Fibroblast of the conjunctiva (primary cell): ENCODE measurements at places on chromosomes 16 and 17.

GRCh38 chr16:75048054-75048453, 49.2 kb downstream of the ZNRF1 start:
- no peak for DNase-seq

DNA sequence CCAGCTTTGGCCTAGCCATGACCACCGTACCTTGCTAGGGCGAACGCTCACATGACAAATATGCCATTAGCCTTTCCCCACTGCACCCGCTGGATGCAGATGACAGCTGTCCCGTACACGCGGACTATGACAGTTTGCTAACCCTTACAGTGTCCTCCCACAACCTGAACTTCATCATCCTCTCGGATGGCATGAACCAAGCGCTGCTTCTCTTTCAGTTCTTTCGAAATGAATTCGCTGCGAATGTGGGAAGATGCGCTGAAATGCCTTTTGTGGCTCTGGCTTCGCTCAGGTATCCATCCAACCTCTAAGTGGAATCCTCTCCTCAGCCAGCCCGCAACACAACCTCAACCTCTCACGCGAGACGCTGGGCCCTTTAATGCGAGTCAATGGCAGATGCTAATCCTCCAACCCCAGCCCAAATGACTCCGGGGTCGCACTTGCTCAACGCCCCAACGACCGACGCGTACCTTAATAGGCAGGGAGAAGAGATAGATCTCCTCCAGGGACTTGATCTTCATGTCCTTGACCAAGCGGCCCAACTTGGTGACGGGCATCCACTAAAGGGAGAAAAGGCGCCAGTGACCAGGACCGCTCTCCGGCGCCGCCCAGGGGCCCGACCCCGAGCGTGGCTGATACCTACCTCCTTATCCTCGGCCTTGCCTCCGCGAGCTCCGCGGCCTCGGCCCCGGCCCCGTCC, 670 bp downstream of the RPS2 start:
- no peak for DNase-seq

- DNase-seq, result peak; percentile 77
Measured at GRCh38 chr17:77385750-77386501, 245.2 kb downstream of the SEC14L1 start.

DNA sequence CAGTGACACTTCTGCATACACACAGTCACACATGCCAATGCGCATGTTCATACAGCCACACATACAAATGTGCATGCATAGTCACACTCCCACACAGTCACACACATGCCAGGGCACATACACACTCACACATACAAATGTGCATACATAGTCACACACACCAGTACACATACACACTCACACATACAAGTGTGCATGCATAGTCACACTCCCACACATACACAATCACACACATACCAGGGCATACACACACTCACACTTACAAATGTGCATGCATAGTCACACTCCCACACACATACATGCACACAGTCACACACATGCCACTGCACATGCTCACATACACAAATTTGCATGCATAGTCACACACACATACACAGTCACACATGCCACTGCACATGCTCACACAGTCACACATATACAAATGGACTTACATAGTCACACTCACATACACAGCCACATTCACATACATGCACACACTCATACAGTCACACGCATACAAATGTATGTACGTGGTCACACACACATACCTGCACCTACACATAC, 84.2 kb downstream of the SOCS1 start:
- DNase-seq, result no peak

DNA sequence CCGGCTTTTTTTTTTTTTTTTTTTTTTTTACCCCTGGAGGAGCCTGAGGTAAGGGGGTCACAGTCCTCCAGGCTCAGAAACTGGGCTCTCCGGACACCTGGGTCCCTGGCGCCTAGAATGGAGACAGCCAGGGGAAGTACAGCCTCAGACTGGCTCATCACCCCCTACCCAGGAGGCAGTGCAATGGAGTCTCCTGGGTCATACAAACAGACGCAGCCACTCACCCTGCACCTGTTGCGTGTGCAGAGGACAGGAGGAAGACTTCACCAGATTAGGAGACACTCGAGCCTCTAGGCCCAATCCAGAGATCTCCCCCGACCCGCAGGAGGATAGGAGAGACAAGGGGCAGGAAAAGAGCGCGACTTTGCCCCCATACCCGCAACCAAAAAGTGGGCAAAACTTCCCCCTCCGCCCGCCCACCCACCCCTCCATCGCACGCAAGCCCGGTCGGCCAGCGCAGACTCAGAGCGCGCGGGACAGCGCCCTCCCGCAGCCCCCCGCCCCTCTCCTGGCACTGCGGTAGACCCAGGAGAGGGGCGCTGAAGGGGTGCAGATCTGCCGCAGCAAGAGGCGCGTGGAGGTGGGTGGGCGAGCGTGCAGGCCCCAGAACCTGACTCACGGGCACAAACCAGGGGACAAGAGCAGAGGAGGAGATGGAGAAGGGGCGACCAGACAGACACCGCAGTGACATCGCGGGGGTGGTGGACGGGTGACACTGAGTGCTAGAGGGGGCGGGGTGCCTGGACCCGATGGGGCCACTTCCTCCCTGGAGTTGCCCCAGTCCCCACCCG, 900 bp downstream of the HAP1 start:
- DNase-seq, result no peak

DNA sequence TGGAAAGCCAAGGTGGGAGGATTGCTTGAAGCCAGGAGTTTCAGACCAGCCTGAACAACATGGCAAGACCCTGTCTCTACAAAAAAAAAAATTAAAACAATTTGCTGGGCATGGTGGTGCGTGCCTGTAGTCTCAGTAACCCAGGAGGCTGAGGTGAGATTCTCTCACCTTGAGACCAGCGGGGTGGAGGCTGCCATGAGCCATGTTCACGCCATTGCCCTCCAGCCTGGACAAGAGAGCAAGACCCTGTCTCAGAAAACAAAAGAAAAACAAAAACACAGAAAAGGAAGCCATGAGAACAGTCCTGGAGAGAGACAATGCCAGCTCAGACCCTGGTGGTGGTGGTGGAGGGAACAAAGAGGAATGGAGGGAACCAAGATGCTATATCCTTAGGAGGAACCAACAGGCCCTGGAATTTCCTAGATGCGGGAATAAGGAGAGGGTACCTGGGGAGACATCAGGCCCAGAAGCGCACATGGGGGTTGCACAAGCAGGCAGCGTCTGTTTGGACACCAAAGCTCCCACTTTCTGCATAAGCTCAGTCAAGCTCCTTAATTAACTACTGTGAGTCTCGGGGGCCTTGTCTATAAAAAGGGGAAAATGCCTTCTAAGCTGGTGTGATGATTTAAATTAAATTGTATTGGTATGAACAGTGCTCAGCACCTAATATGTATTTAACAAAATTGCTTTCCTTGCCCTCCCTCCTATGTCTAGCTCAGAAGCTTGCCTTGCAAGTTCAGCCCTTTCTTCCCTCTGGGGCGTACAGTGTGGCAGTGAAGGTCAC, 143.8 kb downstream of the CCT6B start:
- DNase-seq, result no peak

- peak; percentile 36 for DNase-seq
Measured at GRCh38 chr16:72092832-72093447, 480 bp downstream of the TXNL4B start.

GRCh38 chr16:87993901-87994300, 42.7 kb downstream of the BANP start:
- no peak for DNase-seq

DNA sequence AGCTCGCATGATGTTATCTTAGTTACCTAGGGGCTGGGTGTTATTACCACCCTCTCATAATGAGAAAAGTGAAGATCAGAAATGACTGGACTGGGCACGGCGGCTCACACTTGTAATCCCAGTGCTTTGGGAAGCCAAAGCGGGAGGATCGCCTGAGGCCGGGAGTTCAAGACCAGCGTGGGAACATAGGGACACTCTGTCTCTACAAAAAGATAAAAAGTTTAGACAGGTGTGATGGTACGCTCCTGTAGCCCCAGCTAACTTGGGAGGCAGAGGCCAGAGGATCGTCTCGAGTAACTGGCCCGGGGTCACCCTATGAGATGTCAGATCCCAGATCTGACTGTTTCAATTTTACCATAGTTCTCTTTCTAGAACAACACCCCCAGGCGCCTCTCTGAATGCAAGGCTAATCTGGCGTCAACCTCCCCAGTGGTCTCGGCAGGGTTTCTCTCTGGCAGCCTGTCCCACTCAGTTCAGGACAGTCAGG, 1.9 kb upstream of the CCDC102A start:
- no peak for DNase-seq

DNA sequence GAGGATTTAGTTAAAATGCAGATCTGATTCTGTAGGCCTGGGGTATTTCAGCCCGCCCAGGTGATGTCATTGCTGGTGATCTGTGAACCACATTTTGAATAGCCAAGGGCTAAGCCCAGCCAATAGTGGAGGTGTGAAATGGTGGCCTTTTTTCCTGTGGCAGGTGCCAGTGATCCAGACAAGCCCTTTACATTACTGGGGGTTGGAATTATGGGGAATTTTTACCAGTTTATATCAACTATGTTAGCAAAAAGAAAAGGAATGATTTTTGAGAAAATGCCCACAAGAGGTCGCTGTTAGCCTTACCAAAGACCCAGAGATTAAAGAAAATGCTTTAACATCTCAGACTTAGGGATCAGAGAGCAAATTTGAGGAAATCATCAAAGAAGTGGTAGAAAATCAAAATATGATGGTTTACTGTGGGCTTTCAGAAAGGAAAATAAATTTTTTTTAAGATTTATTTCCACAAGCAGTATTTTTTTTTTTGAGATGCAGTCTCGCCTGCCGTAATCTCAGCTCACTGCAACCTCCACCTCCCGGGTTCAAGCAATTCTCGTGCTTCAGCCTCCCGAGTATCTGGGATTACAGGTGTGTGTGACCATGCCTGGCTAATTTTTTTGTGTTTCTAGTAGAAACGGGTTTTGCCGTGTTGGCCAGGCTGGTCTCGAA, 3.9 kb downstream of the VPS35L start:
- peak; percentile 60 for DNase-seq

- DNase-seq, result peak; percentile 81
Measured at GRCh38 chr17:17151962-17152361, 54.2 kb downstream of the PLD6 start.

GRCh38 chr17:6402258-6402657, 32.7 kb downstream of the AIPL1 start:
- peak; percentile 14 for DNase-seq

DNA sequence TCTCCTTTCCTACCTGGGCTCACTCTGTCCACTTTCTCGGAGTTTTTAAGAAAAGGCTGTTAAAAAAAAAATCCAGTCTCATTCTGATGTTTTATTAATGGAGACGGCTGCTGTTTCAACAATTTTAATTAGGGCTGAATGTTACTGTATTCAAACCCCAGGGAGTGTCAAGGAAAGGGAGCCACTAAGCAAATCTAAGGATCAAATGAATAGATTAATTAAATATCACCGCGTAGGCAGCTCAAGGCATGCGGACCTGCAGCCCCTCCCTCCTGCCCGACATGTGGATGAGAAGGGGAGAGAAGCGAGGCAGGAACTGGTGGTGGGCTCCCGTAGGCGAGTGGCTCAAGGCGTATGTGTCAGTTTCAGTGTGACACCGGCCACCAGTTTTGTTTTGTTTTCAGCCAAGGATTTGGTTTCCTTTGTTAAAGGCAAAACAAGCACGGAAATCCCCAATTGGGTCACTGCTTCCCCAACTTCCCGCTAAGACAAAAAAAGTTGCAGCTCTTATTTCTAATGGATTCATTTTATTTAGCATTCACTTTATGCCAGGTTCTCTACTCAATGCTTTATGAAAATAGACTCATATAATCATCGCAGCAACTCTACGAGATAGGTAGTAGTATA, 110.6 kb downstream of the GP2 start:
- no peak for DNase-seq

DNA sequence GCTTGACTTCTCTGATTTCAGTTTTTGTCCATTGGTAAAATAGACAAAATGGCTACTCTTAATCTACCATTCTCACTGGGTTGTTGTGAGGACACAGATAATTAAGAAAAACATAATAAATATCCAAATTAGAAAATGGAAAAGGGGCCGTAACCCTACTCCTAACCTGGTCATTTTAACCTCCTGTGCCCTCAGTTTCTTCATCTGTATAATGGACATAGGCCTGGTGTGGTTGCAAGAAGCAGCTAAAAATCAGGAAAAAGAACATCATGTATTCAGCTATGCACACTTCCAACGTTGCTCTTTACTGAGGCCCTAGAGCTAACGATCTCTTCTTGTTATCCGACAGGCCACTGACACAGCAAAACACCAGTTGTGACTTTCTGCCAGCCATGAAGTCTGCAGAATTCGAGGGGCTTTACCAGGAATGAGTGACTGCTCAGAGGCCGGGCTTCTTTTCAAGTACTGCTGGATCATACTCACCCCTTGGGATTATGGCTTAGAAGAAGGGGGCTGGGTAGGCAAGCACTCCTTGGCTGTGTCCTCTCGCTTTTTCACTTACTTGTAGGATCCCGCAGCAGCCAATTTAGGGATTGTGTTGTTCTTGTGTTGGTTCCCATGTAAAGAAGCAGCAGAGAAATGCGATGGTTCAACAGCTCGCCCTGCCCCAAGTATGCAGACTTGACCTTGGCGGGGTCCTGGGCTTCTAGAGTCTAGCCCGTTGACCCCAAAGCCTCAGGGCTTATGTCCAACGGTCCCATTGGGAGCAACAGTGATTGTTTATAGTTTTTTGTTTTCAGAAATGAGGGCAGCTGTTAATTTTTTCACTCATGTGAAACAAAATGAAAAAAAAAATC, 20.9 kb downstream of the LDAF1 start:
- DNase-seq, result no peak

- no peak for DNase-seq
Measured at GRCh38 chr17:73555199-73555960, 88.9 kb downstream of the SDK2 start.
